ENCODE measurements at places on chromosomes 7 and 10.
A peak's percentile ranks its signal among the peaks of the same experiment; 100 is the strongest.

GRCh38 chr7:115005953-115006352 is 84.1 kb downstream of the MDFIC start:
- no peak for DNase-seq

GRCh38 chr10:114347791-114348190 is 56.5 kb downstream of the AFAP1L2 start:
- DNase-seq: no peak

DNA sequence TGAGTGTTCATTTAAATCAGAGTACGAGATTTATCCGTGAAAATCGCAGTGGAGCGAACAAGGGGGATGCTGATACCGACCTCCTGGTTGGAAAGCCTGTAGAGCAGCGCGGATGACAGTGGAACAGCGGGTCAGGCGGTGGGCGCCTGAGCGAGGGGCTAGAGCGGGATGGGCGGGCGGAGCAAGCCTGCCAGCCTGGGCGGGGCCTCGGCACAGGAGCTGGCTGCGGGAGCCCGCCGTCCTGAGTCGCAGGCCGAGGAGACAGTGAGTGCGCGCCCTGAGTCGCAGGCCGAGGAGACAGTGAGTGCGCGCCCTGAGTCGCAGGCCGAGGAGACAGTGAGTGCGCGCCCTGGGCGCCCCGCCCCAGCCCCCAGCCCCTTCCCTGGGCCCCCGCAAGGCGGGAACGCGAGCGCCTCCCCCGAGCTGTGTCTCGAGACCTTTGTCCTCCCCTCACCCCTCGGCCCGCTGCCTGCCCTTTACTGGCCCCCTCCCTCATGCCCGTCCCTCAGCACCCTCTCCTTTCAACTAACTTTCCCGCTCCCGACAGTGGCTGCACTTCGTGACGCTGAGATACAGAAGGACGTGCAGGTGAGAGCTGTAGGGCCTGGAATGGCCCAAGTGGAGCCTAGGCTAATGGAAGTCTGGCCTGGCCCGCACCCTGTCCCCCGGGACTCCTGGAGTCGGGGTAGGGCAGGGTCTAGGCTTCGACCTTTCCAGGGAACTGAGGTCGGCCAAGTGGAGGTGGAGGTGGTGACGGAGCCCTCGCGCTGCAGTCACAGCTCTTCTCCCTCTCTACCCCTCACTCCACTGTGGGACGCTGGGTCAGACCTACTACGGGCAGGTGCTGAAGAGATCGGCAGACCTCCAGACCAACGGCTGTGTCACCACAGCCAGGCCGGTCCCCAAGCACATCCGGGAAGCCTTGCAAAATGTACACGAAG is at the start of gene AS3MT:
TSS of gene AS3MT (plus strand) at position 213 of the 941 bp plus-strand sequence. CDS start at position 336, 123 bp downstream.
- peak; percentile 45 for DNase-seq

GRCh38 chr10:99965700-99966099 is 44.0 kb downstream of the DNMBP start:
- no peak for DNase-seq

- DNase-seq: no peak
These were observed 79.1 kb downstream of the PIK3CG start for GRCh38 chr7:106944035-106944665.

All from GM13977 (cell line).